ENCODE measurements at places on chromosomes 11 and 22.

GRCh38 chr22:40463683-40464082 is 93.3 kb downstream of the SGSM3 start:
- peak; percentile 26 for DNase-seq

DNA sequence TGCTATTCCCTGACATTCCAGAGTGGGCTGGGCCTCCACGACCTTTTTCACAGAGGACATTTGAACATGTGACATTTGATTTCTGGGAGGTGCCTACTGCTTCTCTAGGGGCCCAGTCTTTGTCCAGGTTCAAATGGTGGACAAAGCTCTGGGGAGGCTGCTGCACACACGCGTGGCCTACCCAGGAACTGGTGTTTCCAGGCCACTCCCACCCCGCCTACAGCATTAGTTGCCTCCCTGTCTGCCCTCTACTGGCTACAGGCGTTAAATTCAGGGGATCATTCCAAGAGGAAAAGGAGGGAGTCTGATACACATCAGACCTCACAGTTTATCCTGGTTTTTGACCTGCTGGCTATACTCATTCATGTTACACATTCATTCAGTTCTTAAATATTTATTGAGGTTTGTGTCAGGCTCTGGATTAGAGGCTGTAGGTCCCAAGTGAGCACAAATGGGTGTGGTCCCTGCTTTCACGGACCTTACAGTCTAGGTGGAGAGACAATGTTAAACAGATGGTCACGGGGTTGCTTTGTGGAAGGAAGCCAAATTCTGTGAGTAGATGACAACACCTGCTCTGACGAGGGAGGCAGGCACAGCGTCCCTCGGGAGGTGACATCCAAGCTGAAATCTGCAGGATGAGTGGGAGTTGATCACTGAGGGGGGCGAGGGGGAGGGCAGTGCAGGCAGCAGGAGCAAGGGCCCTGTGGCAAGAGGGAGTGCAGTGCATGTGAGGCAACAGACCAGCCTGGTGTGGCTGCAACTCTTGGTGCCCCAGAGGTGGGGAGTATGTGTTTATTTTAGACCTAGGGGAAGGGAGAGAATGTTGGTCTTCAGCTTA is 11.8 kb downstream of the TUB start:
- DNase-seq, result peak; percentile 29

DNA sequence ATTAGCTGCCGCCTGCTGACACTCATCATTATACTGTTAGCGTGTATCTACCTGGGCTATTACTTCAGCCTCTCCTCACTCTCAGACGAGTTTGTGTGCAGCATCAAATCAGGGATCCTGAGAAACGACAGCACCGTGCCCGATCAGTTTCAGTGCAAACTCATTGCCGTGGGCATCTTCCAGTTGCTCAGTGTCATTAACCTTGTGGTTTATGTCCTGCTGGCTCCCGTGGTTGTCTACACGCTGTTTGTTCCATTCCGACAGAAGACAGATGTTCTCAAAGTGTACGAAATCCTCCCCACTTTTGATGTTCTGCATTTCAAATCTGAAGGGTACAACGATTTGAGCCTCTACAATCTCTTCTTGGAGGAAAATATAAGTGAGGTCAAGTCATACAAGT is 51.1 kb downstream of the PANX1 start:
- no peak for DNase-seq

DNA sequence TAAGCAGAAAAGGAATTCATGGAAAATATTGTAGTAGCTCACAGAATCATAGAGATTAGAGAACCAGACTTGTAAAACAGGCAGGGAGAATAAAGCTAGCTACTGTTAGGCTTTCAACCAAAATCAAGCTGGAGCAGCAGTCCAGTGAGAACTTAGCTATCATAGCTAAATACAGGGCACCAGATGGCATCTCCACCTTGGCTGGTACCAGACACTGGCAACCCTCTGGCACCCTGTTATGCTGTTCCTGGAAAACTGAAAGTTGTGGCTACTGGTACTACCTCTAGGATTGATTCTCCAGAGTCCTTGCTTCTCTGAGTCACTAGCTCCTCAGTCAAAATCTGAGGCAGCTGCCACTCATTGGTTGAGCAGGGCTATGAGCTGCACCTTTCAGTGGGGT is 6.0 kb upstream of the DRD2 start:
- no peak for DNase-seq

GRCh38 chr11:10067629-10068300 is 226.3 kb downstream of the SBF2 start:
- no peak for DNase-seq

DNA sequence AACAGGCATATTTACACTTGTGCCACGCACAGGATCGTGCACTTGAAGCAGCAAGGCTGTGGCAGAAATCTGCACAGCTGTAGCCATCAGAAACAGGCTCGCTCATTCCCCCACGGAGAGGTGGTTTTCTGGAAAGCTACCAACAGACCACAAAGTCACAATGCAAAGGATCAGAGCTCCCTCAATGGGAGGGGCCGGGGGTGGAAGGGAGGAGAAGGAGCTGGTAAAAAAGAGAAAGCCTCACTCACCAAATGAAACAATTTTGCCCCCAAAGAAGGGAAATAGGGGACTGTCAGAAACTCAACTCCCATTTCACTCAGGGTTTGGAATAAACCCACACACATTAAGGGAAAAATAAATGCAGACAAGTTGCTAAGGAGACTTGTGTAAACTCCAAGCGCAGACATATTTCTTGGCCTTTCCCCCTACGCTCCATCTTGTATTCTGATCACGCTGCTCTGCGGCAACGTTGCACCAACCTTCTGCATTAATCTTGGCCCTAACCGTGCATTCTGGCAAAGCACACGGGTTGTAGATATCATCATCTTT is 43.2 kb upstream of the BLID start:
- DNase-seq, result no peak

DNA sequence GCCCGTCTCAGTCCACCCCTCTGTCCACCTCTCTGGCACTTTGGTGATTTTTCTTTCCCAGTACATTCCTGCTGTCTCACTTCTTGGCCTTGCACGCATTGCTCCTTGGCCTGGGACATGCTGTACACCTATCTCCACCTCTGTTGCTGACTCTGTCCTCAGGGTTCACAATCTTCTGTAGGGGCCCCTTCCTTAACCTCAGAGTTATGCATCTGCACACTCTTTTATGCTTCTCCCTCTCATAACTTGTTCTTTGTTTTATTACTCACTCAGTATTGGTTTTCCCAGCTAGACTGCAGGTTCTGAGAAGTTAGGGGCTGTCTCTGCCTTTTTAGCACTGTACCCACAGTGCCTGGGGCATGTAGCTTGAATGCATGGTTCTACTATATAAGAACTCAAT is 139.1 kb upstream of the MTMR2 start:
- DNase-seq, result no peak

DNA sequence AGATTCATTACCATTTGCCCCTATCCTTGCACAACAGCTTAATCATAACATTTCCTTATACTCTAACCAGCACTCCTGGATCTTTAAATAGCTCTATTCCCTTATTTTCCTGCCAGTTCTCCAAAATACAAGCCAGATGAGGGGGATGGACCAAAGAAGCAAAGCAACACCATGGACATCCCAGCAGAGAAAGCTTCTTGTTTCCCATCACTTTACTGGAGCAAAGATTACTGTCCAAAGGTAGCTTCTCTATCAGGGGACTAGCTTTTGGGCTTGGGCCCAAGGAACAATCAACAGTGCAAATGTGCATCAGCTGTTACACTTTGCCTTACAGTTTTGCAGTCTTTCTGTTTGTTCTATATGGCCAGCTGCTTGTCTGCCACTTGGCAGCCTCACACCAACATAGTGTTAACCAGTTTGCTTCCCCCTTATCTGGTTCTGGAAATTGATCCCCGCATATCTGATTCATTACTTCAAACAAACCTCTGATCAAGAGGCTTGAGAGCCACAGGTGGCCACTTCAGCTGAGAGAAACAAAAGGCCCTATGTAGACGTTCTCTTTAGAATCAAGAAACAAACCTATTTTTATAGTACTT is 814.3 kb downstream of the METTL15 start:
- DNase-seq, result no peak

GRCh38 chr11:96112192-96113128 is 188.6 kb upstream of the MTMR2 start:
- no peak for DNase-seq

GRCh38 chr11:31478223-31478590 is 31.2 kb downstream of the IMMP1L start:
- no peak for DNase-seq

GRCh38 chr11:34651551-34651950 is 30.7 kb downstream of the EHF start:
- no peak for DNase-seq

DNA sequence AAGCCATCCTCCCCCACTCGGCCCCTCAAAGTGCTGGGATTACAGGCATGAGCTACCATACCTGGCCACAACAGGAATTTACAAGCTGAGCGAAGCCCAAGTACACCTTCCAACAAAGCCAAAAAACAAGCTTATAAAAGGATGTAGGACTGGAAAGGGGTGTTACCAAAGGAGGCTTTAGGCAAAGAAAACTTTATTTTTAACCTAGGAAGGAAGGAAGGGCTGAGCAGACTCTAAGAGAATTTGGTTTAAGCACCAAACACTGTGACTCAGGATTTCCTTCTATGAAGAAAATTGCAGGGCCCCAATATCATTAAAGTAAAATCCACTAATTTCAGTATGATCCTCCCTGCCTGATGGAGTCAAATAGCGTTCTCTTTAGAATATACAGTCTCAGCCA is 12.1 kb downstream of the DENND5A start:
- no peak for DNase-seq

GRCh38 chr11:32792948-32793475 is 1.4 kb downstream of the CCDC73 start:
- peak; percentile 62 for DNase-seq

DNA sequence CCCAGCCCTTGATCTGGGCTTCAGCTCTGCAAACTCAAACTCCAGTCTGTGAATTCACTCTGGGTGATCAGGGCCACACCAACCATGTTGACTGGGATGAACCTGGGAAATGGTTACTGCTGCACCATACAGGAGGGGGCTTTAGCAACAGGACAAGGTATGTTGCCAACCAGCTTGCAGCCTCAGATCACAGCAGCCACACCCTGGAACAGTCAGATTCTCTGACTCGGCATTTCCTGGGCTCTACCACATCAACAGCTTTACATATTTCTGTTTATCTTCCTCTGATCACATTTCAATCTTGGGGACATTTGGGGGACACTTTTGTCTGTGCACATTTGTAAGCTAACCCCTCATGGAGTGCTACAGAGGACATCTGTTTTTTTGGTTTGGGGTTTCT is 267.0 kb upstream of the NCAM1 start:
- DNase-seq, result no peak

DNA sequence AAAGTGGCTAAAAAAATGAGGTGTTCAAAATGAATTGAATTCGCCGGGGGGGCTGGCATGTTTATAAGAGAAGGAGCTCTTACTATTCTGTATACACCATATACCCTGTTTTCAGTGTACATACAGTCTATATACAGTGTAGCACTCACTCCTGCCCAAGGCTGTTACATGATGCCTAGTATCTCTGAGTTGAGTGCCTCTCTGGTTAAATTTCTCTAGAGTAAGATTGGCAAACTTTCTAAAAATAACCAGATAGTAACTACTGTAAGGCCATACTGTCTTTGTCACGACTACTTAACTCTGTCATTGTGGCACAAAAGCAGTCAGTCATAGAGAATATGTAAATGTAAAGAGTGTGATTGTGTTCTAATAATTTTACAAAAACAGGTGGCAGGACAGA is 58.1 kb downstream of the PHF21A start:
- no peak for DNase-seq

- DNase-seq, result no peak
These were observed 3.3 kb downstream of the TMEM109 start for GRCh38 chr11:60917267-60917666.

DNA sequence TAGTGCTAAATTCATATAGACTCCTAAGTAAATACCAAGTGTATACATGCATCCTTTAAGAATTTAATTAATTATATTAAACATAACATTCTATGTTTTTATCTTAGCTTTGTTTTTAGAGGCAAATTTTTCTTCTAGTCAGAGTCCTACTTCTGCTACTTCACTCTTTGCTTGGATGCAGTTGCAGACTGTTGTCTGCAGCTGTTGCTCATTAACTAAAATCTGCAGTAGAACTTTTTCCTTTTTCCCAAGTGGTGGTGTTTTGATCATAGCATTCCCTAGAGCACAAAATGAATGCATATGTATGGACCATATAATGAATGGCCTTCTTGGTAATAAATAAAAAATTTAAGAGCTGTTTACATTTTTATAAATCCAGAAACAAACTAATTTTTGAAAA is 198.3 kb downstream of the CASP12 start:
- no peak for DNase-seq

DNA sequence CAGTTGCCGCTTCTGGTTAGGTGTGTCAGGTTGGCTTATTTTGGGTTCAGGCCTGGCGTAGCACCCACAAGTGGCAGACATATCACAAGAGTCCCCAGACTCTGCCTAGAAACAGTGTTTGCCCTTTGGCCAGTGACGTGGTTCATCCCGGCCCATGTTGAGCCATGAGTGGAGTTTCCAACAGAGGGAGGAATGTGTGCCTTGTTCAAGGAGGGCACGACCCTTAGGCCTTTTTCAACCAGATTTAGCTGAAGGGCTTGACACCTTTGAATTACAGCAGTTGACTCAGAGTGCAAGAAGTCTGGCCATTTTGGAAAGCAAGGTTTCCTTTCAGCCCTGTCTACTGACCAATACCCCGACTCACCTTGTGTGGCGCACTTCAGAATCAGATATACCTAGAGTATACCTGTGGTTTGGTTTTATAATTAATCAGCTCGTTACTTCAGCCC is 15.1 kb upstream of the AIFM3 start:
- no peak for DNase-seq

- no peak for DNase-seq
These were observed 40.2 kb downstream of the FEZ1 start for GRCh38 chr11:125455851-125456250.

DNA sequence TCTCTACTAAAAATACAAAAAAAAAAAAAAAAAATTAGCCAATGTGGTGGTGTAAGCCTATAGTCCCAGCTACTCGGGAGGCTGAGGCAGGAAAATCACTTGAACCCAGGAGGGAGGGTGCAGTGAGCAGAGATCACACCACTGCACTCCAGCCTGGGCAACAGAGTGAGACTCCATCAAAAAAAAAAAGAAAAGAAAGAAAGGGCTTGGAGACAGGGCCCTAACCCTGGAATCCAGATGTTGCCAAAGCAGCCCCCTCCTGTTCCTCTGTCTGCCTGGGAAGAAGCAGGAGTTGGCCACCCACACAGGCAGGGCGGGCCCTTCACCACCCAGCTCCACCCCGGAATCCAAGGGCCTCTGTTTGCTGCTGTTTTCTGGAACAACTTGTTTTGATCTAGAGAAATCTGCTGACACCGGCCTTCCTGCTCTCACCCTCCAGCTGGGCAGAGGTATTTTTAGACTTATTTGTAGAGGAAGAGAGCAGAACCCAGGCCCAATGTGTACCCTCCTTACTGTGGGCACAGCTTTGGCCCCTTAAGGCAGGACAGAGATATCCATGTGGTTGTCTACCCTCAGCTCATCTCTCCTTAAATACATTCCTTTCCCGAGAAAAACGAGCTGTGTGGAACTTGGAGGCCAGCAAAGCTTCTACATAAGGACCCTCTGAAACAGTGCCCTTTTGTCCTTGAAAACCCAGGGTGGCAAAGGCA is 2.7 kb upstream of the NEAT1 start:
- DNase-seq, result peak; percentile 45

GRCh38 chr11:64146036-64146955 is 19.6 kb downstream of the MACROD1 start:
- DNase-seq, result peak; percentile 65
